ENCODE measurements at places on chromosomes 5 and 9.

GRCh38 chr5:73895471-73895870 lies 269.5 kb downstream of the ARHGEF28 start:
- peak; percentile 53 for ATAC-seq

GRCh38 chr9:129554649-129555048 lies 66.3 kb downstream of the C9orf50 start:
- ATAC-seq = no peak

- no peak for ATAC-seq
Measured at GRCh38 chr9:115305543-115305942, 187.6 kb upstream of the TNC start.

- ATAC-seq = no peak
Measured at GRCh38 chr5:133913413-133914155, 54.8 kb downstream of the C5orf15 start.

- ATAC-seq = no peak
Measured at GRCh38 chr5:179240561-179240960, 104.7 kb downstream of the ADAMTS2 start.

GRCh38 chr5:13470263-13470662 lies 474.2 kb downstream of the DNAH5 start:
- ATAC-seq = no peak

GRCh38 chr9:111994831-111995458 lies 98.3 kb downstream of the UGCG start:
- peak; percentile 81 for ATAC-seq

DNA sequence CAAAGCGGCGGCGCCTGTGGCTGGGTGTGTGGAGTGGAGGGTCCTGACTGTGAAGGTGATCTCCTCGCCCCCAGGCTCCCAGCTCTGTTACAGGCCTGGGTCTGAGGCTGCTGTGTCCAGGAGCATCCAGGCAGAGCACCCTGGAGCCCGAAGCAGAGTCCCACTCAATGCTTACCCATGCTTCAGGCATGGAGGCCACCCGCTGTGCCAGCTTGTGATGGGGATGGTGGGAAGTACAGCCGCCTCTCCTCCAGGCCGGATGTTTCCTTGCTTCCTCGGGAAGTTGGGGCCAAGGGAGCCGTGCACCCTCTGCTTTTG lies 255.9 kb upstream of the IRX1 start:
- no peak for ATAC-seq

GRCh38 chr5:151676314-151676712 lies 10.4 kb downstream of the SPARC start:
- no peak for ATAC-seq

- peak; percentile 57 for ATAC-seq
Measured at GRCh38 chr9:83656952-83657351, 34.0 kb downstream of the IDNK start.

GRCh38 chr9:93669116-93669957 lies 93.0 kb downstream of the PHF2 start:
- peak; percentile 7 for ATAC-seq

- ATAC-seq = no peak
Measured at GRCh38 chr9:78605041-78606000, 308.4 kb downstream of the PSAT1 start.

- ATAC-seq = no peak
Measured at GRCh38 chr9:89843591-89843990, 238.8 kb downstream of the GADD45G start.

DNA sequence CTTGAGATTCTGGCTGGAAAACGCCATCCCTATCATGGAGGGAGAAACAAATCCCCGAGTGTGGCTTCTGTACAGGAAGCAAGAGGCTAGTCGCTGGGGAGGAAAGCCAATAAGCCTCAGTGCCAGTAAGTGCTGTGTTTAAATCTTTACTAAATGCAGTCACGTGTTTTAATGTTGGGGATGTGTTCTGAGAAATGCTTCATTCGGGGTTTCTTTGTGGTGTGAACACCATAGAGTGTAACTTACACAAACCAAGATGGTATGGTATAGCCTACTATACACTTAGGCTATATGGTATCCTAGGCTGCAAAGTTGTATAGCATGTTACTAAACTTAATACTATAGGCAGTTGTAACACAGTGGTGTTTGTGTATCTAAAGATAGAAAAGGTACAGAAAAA lies 94.7 kb downstream of the GCNT1 start:
- no peak for ATAC-seq

DNA sequence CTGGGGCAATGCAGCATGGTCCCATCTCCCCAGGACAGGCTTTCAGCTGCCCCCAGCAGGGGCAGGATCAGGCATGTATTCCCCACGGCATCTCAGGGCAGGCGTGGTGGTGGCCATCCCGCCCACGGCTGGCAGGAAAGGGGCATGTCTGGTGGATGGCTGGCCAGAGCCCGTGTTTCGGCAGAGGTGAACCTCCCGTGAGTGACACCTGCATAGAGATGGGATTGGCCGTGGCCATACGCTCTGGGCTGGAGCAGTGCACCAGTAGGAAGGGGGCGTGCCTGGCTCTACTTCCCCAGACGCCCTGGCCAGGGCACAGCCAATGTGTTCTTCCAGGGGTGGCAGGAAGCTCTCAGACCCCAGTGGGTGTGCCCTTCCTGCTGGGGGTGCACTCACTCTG lies 139.1 kb downstream of the ZNF354C start:
- no peak for ATAC-seq

DNA sequence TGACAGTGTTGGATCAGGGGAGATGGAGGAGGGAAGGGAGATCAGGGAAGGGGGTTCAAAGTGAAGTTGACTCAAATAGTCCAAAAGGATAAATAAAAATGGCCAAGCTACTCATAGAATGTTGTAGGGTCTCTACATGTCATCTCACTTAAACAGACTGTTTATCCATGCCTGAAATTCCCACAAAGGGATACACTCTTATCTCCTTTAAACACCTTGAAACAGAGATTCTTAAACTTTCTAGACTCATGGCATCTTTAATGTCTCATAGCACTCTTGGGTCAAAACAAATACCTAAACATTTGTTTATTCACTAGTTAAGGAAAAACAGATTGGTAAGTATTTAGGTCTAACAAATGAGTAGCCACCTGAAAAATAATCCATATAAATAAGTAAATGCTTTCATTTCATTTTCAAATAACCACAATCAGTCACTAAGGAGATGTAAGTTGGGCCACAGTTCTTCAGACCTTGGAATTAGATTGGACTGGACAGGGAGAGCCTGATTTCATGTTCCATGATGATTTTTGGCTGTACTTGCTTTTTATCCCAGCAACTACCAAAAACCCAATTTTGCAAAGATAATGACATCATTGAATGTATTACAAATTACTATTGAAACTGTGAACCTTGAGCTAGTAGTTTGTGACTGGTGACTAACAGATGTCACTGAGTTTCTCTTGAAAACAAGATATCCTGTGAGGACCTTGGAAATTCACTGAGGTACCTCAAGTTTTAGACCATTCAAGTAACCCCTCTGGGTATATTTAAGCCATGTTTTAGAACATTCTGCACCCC lies 62.5 kb upstream of the ISOC1 start:
- ATAC-seq = no peak

- no peak for ATAC-seq
Measured at GRCh38 chr5:133123297-133123696, 71.5 kb downstream of the HSPA4 start.

GRCh38 chr9:86672966-86673365 lies 274.3 kb downstream of the GAS1 start:
- ATAC-seq = no peak

DNA sequence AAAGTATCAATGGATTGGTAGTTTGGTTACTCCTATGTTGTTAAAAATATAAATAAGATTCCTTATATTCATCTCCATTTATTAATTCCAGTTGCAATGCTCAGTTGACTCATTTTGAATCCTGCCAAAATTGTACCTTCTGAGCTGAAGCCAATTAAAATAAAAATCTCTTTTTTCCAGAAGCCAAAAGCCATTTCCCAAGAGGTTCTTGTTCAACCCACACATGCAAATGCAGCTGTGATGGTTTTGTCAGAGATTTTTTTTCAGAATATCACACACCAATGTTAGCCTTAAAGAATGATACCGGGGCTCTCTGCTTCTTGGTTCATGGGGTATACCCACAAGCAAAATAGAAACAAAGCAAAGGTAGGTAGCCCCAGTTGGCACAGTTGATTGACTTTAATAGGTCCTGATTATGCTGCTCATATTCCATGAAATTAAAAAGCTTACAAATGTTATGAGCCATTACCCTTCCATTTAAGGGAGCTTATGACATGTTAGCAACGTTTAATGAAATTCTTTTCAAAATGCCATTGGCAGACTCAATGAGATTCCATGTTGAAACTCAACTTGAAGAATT lies 208.0 kb downstream of the SGCD start:
- no peak for ATAC-seq

DNA sequence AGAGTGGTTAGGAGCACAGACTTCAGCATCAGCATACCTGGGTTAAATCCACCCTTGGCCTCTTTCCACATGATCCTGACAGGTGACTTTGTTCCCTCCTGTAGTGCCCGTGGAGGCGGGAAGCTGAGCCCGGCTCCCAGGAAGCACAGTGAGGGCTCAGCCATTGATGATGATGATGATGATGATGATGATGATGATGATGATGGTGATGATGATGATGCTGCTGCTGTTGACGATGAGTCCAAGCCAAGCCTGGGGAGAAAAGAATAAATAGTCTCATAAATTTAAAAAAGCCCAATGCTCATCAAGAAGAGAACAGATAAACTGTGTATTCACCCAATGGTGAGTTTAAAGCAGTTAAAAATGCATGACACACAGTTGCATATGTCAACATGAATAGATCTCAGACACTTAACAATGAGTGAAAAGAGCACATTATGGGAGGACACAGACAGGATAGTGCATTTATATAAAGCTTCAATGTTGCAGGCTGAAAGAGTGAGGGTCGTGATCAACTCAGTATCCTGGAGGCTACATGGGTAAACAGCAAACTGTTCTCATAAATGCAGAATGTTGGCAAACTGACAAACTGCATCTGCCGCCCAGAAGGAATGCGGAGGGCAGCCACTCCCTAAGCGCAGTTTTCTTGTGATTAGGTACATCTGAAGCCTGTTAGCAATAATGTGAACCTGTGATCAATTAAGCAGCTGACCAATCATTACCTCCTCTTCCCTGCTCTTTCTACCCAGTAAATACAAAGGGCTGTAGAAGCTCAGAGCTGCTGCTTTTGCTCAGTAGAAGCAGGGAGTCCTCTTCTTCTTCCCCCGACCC lies 11.7 kb upstream of the CFAP157 start:
- no peak for ATAC-seq

- ATAC-seq = no peak
Measured at GRCh38 chr5:148166550-148167283, 1.6 kb upstream of the SPINK14 start.

DNA sequence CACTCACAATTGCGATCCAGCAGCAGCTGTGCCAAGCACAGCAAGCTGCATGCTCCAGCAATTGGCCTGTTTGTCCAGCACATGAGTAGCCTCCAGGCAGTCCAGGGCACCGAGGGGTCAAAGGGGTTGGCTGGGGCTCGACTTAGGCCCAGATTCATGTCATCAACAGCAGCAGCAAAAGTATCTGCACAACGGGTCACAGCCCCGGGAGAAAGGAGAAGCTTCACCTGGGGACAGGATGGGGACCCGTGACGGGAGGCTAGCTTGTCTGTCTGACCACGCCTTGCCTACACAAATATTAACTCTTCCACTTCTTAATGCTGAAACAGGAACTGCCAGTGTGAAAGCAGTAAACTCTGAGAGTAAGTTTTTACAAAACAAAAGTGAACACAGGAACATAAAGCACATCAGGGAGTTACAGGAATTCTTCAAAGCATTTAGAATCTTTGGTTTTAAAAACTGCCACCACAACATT lies 191.2 kb downstream of the PIK3R1 start:
- peak; percentile 30 for ATAC-seq

DNA sequence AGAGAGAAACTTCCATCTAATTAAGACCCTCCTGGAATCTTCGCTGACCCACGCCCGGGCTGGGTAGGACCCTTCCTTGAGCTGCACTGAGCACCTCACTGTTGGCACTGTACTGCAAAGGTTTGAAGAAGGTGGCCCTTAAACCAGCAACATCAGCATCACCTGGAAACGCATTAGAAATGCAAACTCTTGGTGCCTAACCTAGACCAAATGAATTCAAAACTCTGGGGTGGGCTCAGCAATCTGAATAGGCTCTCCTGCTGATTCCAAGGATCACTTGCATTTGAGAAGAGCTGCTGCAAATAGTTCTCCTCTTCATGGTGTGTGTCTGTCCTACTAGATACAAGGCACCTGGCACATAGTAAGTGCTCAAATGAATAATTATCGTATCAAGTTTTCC lies 2.7 kb upstream of the ZNF618 start:
- no peak for ATAC-seq

- ATAC-seq = no peak
Measured at GRCh38 chr5:978693-979092, 29.9 kb upstream of the NKD2 start.

DNA sequence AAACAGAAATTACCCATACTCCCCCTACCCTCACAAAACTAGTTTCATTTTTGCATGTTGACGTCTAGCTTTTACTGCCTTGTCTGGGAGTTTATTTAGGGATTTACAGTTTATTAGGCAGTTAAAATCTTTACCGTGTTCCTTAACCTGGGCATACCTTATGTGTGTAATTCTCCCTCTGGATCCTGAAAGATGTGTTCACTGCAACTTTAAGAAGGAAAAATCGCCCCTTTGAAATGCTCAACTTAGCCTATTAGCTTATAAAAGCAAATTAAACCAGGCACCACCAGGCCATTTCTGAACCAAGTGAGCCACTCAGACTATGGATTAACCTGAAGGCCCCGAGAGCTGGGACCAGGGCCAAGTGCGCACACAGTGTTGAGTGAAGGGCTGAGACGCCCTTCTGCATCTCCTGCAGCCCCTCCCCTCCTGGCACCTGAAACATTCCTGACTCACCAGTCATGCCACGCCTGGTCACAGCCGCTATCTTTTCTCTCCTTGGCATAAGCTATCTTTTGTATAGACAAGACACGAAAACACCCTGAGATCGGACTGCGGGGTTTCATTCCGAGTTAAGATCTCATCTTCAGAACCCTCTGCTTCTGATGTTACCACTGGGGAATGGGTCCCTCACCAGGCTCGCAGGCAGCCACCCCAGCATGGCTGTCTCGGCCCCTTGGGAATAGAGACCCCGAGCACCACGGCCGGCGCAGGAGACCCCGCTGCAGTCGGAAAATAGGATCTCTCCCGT lies 111.9 kb downstream of the ROR2 start:
- no peak for ATAC-seq

DNA sequence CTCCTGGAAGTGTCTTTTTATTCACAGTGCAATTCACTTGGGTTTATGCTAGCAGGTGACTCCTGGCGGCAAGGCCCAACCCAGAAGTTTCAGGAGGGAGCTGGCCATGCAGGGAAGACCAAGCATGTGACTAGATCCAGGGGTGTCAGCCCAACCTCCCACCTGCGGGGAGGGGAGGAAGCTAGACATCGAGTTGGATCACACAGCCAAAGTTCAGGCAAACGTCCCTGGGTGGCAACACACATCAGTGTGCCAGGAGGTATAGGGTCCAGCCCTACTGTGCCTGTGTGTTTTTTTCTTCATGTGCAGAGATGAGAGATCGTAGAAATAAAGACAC lies 25.3 kb downstream of the PNPLA7 start:
- no peak for ATAC-seq

DNA sequence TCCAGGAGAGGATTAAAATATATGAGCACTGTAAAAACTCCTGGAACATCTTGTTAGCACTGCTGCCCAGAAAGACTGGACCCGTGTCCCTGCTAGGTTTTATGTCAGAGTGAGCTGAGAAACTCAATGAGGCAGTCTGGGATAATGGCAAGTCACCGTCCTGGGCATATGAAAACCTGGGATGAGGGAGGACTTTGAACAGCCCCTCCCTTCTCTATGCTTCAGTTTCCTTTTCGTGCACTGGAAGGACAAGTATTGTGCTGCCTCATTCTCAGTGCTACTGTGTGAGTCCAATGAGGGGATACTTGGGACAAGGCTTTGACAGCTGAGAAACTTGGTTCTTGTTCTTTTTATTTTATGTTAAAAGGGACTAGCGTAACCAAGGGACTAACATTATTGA lies 143.0 kb upstream of the SHB start:
- no peak for ATAC-seq
